ENCODE measurements at places on chromosomes 5 and 9.

GRCh38 chr5:153827397-153827796 is 211.3 kb downstream of the FAM114A2 start:
- no peak for DNase-seq

DNA sequence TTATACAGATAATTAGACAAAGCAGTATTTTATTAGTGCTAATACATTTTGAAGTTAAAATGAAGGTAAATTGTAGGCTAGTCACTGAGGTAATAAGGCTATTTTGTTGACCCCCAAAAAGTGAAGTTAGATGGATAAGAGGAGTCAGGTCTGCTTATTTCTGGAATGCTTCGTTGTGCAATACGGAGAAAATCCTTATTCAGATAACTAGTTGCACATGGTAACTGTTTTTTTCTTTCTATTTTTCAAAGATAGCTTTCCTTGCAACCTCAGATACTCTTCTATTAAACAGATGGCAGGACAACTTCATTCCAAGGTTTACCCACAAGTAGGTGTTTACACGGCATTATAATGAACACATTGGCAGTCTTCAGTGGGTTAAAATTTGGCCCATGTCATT is 101.1 kb downstream of the TMEM174 start:
- DNase-seq, result no peak

- DNase-seq, result no peak
Observed at GRCh38 chr5:10521466-10522223, 42.2 kb upstream of the ANKRD33B start.

GRCh38 chr5:176776141-176776865 is 34.1 kb upstream of the UNC5A start:
- no peak for DNase-seq

DNA sequence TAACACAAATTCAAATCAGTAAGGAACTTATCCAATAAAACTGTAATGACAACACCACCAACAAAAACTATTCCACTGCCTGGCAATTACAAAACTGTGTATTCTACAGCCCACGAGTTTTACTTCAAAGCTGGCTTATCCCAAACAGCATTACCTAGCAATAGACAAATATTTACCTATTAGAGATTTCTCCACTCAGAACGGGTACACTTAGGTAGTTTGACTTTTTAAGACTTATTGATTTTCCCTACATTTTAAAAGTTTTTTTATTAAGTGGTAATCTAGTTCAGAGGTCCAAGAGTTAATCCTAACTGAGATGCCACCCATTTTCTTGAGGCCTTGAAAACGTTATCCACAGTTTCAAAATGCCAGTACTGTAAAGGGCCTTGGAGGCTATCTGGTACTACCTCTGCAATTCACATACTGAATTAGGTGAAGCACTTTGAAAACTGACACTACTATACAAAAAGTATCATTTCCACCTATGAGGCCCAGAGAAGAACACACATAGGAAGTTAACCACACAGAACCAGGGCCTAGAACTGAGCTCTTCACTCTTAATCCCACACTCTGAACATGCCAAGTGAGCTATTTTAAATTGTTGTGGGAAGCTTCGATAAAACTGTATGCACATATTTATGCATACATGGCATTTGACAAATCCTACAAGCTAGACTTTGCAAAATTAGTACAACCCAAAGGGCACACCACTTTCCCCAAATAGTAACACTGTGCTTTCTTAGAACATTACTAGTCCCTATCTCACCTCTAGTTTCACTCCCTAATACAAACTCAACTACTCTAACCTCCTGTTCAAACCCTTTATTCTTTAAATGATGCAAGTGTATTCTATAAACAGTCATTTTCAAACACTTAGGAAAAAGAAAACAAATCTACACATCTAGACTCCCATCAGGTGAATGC is 2.1 kb downstream of the NADK2 start:
- DNase-seq, result peak; percentile 11

DNA sequence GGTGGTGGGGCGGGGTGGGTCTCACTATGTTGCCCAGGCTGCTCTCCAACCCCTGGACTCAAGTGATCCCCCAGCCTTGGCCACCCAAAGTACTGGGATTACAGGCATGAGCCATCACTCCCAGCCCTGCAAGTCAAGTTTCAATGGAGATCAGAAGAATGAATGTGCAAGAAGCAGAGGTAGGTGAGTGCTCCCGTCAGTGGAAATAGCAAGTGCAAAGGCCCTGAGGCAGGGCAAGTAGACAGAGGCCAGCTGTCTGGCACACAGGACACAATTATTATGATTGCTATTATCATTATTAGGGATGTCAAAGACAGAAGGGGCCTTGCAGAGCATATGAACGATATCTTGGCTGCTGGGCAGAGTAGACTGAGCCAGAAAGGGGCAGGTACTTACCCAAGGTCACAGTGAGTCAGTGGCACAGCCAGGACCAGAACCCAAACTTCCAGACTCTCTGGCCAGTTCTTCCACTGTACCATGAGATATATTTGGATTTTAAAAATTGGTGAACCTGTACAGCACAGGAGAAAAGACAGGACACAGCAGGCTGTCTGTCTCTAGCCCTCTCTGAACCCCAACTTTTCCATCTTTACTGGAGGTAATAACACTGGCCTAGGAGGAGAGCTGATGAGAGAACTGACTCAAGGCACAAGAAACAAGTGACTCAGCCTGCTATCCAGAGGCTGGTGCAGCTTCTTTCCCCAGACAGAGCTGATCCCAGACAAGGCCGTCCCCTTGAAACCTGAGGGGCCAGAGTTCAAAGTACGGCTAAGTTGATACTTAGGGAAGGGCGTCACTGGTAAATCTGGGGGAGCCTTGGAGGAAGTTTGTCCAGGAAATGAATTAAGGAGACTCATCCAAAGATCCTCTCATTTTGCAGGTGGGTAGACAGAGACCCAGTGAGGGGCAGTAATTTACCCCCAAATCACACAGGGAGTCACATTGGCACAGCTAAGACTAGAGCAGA is 1.4 kb downstream of the HDHD3 start:
- no peak for DNase-seq

DNA sequence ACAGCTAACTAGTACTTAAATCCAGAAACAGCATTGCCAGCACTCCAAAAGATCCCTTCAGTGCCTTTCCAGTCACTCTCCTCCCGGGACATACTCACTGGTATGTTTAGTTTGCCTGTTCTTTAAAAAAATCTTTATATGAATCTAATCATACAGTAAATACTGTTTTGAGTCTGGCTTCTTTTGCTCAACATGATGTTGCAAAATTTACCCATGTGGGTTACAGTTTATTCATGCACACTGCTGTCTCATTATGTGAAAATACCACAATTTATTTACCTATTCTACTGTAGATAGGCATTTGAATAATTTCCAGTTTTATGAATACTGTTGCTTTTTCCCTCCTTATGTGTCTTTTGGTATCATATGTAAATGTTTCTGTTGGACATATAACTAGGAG is 13.5 kb downstream of the NDFIP1 start:
- no peak for DNase-seq

GRCh38 chr9:84327184-84327583 is 13.4 kb downstream of the SLC28A3 start:
- DNase-seq, result no peak

DNA sequence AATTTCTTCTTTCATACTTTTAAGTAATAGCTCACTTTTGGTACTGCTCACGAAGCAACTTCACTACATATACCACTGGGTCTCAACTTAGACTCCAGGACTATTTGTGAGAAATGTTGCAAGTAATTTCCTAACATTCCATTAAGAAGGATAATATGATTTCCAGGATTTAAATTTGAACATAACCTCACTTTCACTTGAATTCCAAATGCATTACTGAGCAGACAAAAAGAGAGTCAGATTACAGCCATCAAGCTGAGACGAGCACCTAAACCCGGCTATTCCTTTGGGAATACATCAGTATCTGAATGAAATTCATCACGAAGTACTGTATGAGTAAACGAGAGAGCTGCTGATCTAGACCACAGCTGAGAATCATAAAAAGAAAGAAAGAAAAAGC is 47.3 kb downstream of the LIFR start:
- no peak for DNase-seq

- DNase-seq, result no peak
Observed at GRCh38 chr9:85156652-85157051, 487.1 kb downstream of the NTRK2 start.

GRCh38 chr5:168660691-168661090 is 81.5 kb upstream of the PANK3 start:
- DNase-seq, result no peak

GRCh38 chr5:56530626-56531138 is 284.7 kb upstream of the MAP3K1 start:
- no peak for DNase-seq

DNA sequence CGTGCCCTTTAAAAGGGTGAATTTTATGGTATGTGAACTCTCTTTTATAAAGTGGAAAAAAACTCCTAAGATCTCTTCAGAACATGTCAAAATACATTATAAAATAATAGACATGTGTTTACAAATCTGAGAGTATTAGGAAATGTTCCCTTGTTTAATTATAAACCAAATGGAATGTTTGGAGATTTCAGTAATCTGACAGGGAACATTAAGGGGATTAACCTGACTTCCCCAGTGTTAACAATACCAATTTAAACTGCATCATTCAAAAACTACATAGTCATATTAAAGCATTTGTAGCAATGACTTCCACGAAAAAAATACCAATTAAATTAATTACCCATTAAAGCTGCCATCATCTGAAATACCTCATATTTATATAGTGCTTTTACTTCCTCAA is 1.6 kb upstream of the OCLN start:
- no peak for DNase-seq

GRCh38 chr5:176540476-176540899 is 3.3 kb upstream of the RNF44 start:
- DNase-seq, result no peak

DNA sequence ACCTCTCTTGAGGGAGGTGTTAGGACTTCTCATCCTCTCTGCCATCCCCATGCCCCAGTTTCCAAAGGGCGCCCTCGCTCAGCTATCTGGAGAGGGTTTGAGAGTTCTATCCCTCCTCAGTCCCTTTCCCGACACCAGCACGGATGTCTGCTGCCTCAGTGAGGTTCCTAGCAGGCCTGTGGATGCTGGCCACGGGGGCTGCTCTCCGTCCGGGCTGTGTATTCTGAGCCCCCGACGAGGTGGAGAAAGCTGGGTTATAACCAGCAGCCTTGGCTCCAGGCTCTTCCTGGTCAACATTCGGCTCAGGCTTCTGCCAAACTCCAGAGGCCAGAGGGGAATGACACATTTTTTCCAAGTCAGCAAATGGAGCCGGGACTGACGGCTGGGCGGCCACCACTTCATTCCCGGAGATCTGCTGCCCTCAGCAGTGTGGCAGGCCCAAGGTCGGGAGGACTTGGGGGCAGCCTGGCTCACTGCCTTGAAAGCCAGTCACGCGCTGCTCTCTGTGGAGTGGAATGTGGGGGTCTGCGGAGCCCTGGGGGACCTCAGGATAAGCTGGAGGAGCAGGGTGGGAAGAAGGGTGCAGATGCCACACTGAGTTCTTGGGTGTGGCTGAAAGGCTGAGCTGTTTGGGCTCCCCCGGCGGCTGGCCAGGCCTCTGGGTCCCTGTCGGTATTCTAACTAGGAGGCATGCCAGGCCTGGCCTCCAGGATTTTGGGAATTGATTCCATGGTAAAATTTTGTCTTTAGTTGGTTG is 27.4 kb downstream of the PTPA start:
- DNase-seq, result peak; percentile 22

GRCh38 chr5:50878470-50878869 is 212.0 kb downstream of the PARP8 start:
- no peak for DNase-seq

DNA sequence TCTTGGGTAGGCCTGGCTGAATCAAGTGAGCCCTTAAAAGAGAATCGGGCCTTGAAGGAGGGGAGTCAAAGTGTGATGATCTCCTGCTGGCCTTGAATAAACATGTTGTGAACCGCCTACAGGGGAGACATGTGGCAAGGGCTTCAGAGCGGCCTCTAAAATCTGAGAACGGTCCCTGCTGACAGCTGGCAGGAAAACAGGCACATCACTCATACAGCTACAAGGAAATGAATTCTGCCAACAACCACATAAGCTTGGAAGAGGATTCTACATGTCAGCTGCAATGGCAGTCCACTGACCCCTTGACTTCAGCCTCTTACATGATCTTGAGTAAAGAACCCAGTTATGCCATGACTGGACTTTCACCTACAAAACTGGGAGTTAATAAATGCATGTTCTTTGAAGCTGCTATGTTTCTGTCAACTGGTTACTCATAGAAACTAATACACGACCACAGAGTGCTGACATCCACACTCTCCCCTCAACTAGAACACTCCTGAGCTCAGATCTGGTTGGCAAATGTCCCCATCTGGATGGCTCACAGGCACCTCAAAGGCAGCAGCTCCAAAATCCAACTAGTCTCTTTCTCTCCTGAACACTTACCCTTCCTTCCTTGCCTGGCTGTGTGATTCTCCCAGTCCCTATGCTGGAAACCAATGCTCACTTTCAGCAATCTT is 333.1 kb downstream of the ASTN2 start:
- no peak for DNase-seq

DNA sequence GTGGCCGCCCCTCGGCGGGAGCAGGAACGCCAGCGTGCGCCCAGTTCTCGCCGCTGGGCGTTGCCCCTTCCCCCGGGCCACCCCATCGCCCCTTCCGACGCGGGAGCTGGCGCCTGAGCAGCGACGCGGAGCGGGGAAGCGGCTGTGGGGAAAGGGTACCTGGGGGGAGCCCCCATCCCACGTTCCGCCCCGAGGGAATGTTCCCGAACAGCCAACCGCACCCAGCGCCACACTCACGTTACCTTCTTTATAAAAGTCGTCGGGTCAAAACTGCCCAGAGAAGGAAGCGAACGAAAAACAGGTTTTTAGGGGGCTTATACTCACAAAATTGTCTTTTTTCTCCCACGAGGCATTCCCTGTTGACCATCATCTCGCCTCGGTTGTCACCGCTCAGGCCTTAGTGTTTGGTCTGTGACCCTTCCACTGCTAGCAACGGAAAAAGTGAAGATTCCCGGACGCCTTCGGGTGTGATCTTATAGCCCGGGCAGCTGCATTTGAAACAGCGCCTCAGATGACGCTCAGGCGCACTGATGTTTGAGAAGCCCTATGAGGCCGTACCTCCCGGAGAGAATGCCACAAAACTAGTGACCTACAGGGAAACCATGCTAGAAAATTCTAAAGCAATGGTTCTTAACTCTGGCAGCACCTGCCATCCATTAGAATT is 475 bp upstream of the GOLM1 start:
- DNase-seq, result peak; percentile 27
